NCI-H2171 (cell line): ENCODE measurements at places on chromosomes 4 and X.

GRCh38 chr4:112616984-112617383, 19.7 kb downstream of the ZGRF1 start:
- DNase-seq: no peak

- DNase-seq: no peak
These were observed 17.6 kb downstream of the PDLIM5 start for GRCh38 chr4:94469221-94469784.

GRCh38 chr4:148778980-148779675, 336.9 kb upstream of the NR3C2 start:
- DNase-seq: no peak

DNA sequence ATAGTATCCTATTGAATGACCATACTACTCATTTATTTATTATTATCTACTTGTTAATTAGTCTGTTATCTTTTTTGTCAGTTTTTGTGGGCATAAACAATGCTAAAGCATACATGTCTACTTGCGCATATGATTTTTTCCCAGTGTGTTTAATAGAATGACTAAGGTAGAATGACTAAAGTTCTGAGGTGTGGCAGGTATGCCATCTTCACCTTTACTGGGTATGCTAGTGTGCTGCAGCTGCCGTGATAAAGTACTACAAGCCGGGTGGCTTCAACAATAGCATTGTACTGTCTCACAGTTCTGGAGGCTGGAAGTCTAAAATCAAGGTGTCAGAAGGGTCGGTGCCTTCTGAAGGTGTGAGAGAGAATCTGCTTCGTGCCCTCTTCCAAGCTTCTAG, 19.2 kb downstream of the CD38 start:
- DNase-seq: no peak

- no peak for DNase-seq
These were observed 29.3 kb upstream of the FAM47C start for GRCh38 chrX:36978886-36979285.

DNA sequence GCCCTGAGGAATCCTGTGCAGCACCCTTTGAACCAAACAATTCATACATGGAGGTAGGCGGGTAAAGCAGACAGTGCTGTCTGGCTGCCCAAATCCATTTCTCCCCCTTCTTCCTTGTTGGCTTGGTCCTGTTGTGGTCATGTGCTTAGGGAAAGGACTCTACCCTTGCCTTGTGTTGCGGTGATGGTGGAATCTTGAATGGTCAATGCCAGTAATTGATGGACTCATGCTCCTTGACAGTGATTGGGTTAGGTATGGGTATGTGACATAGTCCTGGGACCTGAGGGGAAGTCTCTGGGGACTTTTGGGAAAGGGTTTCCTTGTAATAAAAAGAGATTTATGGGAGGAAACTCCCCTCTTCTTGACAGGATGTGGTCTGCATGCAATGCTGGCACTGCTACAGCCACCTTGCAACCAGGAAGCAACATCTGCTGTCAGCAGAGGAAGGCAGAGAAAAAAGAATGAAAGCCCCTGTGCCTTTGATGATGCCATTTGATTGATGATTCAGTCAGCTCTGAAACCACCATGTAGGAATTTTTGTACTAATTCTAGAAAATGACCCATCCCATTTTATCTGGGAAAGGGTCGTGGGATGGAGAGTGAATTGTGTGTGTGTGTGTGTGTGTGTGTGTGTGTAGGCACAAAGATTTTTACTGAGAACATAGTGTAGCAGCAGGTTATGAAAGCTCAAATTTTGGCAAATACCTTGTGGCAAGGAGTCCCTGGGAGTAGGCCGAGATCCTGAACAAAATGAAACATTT, 30.0 kb upstream of the HUWE1 start:
- no peak for DNase-seq

GRCh38 chrX:153628665-153629064, 18.3 kb upstream of the DUSP9 start:
- DNase-seq: no peak

DNA sequence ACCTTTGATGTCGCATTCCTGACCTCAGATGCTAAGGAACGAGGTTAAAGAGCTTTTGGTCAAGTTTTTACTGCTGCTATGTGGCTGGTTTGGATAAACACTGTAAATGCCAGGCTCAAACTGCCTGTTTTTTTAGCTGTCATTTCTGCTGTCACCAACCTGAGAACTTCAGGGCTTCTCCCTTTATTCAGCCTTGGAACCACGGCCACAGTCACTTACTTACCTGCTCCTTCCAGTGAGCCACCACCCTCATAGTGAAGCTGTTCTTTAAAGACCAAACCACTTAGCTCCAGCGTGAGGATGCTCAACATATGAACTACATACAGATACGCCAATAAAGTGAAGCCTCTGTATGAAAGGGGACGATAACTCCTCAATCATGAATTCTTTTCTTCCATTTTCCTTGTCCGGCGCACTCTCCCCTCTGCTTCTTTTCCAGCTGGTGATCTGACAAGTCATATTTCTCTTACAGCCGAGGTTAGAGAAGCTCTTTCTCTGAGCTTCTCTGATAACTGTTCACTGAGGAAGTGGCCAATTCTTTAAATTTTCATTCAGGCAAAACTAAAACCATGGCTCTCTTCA, 152.8 kb upstream of the ANK2 start:
- no peak for DNase-seq

- DNase-seq: no peak
These were observed 40.2 kb upstream of the SULT1B1 start for GRCh38 chr4:69800599-69800998.

DNA sequence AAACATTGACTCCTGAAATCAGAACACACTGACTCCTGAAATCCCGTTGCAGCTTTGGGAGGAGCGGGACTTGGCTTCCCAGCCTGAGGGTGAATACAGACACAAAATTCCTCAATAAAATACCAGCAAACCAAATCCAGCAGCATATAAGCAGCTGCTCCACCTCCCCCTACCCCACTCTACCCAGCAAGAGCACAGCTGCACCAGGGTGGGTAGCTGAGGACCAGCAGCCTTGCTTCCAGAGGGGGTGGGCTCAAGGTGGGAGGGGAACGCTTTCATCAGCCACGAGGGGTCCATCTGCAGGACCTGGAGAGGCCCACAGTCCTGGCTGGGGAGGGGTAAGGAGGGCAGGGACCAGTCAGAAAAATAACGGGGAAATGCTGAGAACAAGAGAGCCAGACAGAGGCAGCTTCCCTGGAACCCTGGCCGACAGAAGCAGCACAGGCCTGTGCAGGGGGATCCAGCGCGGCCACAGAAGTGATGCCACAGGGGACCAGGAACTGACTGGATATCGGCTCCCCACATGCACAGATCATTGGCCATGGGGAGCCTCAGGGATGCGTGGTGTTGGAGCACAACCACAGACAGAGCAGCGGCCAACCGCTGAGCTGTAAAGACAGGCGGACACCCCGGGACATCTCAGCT, 49.8 kb downstream of the FGFRL1 start:
- DNase-seq: no peak

DNA sequence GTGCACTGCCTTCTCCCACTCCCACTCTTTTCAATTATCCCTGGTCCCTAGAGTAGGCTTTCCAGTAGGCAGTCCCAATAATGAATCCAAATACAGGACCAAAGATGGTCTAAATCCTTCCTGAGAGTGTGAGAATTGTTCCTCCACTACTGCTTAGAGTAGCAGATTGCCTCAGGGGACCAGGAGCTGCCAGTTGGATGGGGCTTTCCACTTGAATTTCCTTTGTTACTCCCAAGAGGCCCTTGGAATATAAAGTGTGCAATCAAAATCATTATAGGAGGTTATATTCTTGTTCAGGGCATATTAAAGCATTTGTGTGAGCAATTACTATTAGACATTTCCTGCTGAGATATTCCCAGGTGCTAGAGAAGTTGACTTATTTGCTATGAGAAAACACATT, 156.6 kb upstream of the TLL1 start:
- DNase-seq: peak; percentile 25

DNA sequence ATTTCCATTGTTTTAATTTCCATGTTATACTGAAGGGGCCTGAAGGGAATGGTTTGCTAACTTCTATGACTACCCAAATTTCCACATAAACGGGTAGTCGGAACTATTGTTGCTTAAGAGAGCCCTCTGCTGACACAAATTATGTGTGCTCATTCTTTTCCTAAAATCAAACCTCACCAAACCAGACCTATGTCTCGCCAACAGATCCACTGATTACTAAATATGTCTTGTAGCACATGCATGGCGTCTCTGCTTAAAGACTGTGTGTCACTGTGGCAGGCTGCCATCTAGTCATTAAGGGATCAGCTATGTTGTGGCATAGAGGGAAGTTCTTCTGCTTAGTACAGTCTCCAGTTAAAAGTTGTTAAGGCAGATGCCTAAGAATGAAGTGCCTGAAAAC, 25.1 kb downstream of the PIR start:
- DNase-seq: peak; percentile 53

DNA sequence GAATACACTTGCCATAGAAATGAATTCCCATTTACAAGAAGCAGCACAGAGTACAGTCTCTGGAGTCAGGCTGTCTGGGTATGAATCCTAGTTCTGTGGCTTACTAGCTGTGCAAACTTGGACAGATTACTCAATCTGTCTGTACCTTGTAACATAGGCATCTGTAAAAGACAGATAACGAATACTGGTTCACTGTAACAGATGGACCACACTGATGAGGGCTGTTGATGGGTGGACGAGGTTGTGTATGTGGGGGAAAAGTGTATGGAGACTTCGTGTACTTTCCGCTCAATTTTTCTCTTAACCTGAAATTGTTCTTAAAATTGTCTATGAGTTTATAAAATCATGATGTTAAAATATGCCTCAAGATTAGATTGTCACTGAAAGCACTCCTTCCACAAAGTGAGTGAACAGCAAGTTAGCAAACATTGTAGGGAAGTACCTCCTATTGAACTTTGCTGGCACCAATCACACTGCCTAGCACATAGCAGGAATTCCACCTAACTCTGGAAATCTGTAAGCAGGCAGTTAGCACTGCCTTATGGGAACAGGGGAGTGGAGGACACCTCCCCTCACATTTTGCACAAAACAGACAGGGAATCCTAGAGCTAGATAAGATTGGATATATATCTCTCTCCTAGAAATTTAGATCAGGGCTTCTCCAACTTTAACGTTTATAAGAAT, 6.5 kb upstream of the EXOSC9 start:
- no peak for DNase-seq

DNA sequence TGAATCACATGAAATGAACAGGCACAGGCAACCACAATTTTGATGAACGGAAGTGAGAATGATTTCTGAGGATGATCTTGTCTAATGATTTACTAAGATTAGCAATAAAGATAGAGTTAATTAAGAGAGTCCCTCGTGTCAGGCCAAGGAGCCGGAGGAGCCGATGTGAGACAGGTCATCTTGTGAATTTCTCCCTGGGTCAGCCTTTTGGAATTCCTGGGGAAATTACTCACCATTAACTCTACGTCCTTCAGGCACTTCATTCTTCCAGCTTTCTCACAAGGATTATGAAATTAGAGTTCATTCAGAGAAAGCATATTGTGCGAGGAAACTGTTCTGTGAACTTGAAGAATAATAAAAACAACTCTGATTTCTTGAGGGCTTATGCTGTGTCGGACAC, 86.7 kb downstream of the PSAPL1 start:
- DNase-seq: no peak

- DNase-seq: no peak
These were observed 72.6 kb downstream of the GATB start for GRCh38 chr4:151688003-151688784.

DNA sequence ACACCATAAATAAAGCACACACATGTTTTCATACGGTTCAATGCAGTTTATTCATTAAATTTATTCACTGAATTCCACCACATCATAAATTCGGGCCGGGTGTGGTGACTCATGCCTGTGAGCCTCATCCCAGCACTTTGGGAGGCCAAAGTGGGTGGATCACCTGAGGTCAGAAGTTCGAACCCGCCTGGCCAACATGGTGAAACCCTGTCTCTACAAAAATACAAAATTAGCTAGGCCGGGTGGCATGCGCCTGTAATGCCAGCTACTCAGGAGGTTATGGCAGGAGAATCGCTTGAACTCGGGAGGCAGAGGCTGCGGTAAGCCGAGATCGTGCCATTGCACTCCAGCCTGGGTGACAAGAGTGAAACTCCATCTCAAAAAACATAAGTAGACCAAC, 131.6 kb downstream of the PDS5A start:
- no peak for DNase-seq

- DNase-seq: no peak
These were observed 8.4 kb downstream of the TMPRSS11A start for GRCh38 chr4:67954890-67955289.

DNA sequence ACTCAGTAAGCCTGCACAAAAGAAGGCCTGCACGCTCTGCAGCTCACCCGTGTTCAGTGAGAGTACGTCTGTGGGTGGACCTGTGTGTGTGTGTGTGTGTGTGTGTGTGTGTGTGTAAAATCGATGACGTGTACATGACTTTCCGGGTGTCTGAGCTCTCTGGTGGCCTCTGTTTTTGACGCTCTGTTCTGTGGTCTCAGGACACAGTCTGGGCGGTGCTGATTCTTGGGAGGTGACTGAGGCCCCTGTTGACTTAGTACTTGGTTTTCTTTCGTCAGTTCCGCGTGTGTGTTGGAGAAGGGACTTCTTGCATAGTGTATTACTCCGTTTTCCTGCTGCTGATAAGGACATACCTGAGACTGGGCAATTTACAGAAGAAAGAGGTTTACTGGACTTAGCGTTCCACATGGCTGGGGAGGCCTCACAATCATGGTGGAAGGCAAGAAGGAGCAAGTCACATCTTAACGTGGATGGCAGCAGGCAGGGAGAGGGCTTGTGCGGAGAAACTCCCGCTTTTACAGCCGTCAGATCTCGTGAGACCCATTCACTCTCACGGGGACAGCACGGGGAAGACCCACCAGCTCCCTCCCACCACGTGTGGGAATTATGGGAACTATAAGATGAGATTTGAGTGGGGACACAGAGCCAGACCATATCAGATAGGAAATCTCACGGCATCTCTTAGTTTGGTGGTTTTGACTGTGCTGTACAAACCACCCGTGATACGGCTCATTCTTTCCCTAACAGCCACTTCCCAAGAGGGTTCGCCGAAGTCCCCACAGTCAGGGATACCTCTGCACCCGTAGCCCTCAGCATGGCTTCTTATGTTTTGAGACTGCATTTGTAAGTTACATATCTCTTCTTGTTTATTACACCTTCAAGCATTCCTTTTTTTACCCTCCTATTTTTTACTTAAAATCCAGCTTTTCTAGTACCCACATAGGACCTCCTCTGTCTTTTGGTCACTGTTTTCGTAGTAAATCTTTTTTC, 24.5 kb downstream of the UVSSA start:
- DNase-seq: no peak

DNA sequence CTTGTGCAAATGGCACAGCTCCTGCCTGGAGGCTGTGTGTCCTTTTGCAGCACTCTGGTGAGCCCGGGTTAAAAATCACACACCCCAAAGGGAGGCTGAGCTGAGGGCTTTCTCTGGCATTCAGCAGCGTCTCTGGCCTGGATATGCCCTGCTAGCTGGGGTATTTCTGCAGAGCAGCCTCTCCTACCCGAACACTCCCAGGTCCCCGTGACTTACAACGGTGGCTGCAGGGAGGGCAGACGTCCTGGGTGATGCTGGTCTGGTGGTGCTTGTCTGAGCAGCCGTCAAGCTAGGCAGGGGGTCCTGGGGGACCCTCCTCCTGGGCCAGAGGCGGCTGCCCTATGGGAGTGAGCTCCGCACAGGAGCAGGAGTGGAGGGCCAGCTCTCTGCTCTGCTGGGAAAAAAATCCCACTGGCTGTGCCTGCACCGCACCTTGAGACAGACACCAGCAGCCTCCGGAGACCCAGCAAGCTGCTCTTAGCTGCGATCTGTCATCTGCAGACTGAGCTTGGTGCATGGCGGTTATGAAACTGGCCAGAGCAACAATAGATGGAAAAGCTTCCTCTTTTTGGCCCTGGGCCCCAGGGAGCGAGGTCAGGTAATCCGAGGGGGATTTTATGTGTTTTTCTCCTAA, 41.3 kb upstream of the ASMTL start:
- DNase-seq: no peak
